ENCODE measurements at places on chromosomes 6 and 20.

DNA sequence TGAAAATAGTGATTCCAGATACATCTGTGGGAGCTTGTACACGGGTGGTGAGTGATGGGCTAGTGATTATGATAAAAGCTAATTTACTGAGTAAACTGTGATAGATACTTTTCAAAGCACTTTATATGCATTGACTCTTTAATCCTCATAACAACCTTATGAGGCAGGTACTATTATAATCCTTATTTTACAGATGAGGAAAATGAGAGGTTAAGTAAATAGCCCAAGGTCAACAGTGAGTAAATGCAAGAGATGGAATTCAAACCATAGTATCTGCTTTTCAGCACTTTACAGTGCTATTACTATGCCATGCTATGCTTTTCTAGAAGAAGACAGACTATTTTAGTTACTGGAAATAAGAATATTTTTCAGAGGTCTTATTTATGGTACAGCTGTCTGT is 320.9 kb upstream of the CITED2 start:
- no peak for DNase-seq

DNA sequence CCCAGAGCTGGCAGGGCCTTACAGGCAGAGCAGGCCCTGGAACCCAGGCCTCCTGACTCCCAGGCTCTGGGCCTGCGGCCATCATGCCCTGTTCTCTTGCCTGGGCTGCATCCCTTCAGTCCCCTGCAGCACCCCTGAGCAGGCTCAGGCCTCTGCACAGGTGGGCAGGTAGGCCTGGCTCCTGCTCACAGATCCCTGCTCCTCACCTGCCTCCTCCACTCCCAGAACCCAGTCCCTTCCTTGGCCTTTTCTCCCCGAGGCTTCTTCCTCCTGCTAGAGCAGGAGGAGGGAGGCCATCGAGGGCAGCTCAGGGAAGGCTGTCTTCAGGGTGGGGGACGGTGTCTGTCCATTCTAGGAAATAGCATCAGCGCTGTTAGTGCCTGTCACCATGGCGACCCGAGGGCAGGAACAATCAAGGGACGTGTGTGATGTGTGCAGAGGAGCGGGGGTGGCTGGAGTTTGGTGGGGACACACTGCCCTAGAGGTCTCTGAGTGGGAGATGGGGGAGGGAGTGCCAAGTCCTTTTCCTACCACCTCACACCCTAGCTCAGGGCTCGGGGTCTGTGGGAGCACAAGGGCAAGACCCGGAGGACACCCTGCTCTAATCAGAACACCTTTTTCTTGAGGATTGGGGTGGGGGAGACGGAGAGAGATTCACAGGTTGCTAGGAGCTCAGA is 26.6 kb downstream of the GLP1R start:
- DNase-seq, result no peak

GRCh38 chr20:47031004-47031403 is 136.4 kb downstream of the EYA2 start:
- DNase-seq, result no peak

DNA sequence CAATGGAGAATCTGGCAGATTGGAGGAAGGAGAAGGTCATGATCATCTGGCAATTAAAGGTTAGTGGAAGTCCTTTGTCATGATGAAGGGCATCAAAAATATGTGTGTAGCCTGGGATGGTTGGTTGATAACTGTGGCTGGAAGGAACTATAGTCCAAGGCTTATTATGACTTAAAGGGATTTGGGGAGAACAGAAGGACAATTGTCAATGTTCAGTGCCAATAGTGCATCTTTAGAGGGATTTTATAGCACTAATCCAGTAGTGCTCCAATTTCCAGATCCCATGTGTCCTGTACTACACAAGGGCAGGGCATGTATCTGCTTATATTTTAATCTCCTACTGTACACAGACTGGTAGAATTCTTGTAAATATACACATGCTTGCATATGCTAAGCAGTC is 5.0 kb upstream of the ZBTB24 start:
- DNase-seq, result no peak

- no peak for DNase-seq
These were observed 248.3 kb downstream of the GRM1 start for GRCh38 chr6:146277142-146277541.

GRCh38 chr6:47752801-47753200 is 29.0 kb upstream of the OPN5 start:
- no peak for DNase-seq

DNA sequence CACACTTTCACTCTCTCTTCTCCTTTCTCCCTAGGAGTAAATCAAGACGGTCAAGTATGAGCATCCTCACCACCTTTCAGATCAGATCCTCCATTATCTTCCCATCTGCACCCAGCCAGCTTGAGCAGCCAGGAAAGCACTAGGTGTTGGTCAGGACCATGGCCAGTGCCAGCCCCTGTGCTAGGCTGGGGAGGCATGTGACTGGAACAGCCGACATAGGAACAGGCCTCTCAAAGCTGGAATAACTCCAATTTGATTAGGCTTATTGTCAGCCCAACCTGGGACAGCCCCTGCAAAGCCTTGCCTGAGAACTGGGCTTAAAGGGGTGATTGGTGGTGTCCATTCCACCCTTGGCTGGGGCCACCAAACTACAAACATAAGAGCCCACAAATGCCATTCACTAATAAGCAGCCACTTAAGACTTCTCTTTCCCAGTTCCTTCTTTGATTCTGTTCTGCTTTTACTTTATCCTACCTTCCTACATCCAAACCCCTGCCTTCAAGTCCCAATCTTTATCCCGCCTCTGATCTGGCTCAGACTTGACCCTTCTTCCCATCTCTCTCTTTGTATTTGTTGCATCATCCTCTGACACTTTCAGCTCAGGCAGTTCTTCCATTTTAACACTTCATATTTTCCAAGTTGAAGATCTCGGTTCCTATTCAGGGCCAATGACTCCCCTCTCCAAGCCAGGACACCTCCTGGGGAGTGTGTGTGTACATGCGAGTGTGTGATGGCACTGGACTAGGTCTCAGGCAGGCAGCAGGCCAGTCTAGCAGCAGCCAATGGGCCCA is 4.5 kb upstream of the TREM2 start:
- DNase-seq, result no peak

- DNase-seq, result no peak
These were observed 491.7 kb downstream of the C6orf118 start for GRCh38 chr6:164817662-164818061.

GRCh38 chr6:162722226-162722625 is 5.3 kb downstream of the PRKN start:
- no peak for DNase-seq
